ENCODE measurements at places on chromosomes 2 and 18.
A peak's percentile ranks its signal among the peaks of the same experiment; 100 is the strongest.

- no peak for DNase-seq
Observed at GRCh38 chr2:62196278-62196901, 475 bp downstream of the B3GNT2 start.

DNA sequence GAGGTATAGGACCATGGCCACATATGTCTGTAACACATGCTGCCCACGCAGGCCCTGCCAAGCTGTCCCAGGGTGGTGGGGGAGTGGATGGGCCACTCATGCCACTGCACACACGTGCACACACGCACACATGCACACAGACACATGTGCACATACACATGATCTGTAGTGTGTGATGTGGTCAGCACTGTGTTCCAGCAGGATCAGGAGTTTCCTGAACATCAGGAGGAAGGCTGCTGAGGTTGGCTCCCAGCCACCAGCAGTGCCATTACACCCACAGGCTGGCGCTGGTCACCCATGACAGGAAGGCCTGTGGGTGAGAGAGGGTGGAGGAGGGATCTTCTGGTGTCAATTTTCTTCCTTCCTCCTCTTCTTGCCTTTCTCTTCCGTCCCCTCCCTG, 44.7 kb downstream of the POMC start:
- no peak for DNase-seq

GRCh38 chr2:209872675-209873074, 101.0 kb downstream of the UNC80 start:
- peak; percentile 1 for DNase-seq

DNA sequence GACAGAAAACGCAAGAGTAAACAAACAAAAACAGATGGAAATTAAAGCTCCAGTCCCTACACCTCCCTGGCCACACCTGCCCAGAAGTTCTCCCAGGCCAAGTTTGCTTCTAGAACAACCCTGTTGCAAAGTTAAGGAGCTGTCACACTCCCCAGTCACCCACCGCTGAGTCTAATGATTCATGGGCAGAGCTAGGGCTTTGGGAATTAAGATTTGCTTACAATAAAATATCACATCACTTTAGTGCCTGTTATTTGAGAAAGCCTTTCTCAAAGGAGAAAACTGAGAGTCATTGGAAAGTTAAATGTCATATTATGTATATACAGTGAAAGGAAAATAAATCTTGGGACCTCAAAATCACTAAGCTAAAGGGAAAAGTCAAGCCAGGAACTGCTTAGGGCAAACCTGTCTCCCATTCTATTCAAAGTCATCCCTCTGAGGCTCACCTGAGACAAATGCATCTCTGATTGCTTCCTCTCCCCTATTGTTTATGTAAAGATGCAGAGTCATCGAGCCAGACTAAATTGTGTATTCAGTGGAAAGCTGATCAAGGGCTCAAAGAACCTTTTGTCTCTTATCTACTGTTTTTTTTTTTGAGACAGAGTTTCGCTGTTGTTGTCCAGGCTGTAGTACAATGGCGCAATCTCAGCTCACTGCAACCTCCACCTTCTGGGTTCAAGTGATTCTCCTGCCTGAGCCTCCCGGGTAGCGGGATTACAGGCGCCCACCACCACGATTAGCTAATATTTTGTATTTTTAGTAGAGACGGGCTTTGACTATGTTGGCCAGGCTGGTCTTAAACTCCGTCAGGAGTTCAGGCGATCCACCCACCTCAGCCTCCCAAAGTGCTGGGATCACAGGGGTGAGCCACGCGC, 2.8 kb downstream of the CRYGB start:
- DNase-seq, result no peak

DNA sequence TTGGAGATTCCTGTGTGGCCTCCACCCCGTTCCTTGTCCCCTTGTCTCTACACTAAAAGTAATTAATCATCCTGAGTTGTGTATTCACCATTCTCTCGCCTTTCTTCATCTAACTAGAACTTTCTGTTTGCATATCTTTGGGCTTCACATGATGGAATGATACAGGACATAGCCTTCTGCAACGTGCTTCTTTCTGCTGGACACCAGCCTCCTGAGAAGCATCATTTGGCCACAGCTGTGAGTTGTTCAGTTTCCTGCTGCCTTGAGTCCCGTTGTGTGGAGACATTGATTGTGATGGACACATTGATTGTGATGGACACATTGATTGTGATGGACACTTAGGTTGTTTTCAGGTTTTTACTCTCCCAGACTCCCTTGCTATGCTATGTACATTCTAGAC, 139.3 kb downstream of the KCTD1 start:
- DNase-seq, result no peak

GRCh38 chr2:4175343-4175742, 472.0 kb downstream of the DCDC2C start:
- DNase-seq, result no peak

DNA sequence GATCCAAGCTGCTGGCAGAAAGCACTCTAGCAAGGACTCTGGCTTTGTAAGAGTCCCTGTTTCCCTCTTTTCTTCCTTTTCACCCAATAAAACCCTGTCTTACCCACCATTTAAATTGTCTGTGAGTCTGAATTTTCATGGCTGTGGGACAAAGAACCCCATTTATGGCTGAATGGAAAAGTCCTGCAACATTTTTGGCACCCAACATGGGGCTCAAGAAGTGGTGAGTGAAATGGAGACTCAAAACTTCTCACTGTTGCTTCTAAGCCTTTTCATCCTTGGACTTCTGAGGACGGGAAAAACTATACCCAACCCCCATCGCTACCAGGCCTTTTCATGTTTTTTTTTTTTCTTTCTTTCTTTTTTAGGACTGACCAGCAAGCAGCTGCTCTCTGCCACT, 329.5 kb upstream of the CWC22 start:
- no peak for DNase-seq

GRCh38 chr2:119941981-119942513, 70.8 kb upstream of the EPB41L5 start:
- no peak for DNase-seq

DNA sequence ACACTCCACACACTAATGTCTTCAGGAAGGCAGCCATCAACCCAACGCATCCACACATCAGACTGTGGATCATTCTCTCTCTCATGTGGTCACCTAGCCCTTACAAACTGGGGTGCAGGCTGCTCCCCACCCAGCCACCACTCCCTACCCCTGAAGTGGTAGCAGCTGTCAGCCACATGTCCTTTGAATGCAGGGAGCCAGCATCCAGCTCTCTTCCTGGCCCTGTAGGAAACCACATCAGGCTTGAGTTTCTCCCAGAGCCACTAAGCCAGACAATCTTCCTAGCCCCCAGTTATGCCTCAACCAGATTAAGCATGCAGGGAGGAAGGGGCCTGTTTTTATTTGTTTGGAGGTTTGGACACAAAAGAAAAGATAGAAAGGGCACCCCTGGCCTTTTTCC, 52.8 kb upstream of the SPP2 start:
- DNase-seq, result no peak

Measured in NCI-H446 (cell line).